CD4-positive, alpha-beta T cell treated with Interferon gamma for 1 hour (primary cell): ENCODE measurements at places on chromosomes 12 and 14.
A peak's percentile ranks its signal among the peaks of the same experiment; 100 is the strongest.

DNA sequence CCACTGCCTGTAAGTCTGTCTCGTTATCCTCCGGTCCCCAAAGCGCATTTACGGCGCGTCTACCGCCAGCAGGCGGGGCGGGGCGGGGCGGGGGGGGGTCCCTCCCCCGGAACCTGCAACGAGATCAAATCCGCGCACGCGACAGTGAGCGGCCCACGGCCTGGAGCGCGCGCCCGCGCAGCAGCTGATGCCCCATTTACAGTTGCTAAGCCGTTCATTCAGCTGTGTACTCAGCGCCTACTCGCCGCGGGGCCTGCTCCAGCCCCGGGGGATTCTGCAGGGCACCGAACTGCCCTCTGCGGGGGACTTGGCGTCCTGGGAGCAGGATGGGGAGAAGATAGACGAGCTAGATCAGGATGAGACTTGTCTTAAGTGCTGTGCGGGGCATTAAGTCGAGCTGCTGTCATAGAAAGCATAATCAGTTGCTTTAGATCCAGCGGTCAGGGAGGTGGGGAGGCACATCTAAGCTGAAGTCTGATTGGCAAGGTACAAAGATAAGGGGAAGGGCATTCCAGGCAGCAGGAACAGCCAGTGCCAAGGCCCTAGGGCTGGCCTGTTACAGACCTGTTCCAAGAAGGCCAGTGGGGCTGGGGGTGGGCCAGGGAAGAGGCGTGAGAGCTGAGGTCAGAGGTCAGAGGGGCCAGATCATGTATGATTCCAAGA lies 1.4 kb upstream of the CCDC85C start:
- DNase-seq = peak; percentile 81

DNA sequence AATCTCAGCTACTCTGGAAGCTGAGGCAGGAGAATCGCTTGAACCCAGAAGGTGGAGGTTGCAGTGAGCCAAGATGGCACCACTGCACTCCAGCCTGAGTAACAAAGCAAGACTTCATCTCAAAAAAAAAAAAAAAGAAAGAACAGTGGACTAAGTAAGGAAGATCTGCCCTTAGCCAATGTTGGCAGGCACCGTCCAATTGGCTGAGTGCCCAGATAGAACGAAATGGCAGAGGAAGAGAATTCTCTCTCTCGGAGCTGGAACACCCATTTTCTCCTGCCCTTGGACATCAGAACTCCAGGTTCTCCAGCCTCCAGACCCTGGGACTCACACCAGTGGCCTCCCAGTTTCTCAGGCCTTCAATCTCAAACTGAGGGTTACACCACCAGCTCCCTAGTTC lies 49.9 kb downstream of the ESR2 start:
- DNase-seq = no peak

DNA sequence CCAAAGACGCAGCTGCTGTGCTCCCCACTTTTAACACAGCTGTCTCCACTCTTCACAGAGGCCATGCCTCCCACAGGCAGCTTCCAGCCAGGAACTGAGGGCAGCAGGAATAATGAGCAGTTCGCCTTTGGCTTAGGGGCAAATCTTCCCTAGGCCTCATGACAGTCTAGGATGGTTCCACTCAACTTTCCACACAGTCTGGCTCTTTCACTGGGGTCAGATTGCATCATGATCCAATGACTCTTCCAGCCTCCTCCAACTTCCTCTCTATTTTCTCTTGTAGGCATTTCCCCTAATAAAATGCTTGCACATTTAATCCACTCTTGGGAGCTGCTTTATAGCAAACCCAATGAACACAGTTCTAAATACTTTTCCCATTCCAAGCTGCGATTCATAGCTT lies 271.6 kb upstream of the ATP2B1 start:
- DNase-seq = no peak

DNA sequence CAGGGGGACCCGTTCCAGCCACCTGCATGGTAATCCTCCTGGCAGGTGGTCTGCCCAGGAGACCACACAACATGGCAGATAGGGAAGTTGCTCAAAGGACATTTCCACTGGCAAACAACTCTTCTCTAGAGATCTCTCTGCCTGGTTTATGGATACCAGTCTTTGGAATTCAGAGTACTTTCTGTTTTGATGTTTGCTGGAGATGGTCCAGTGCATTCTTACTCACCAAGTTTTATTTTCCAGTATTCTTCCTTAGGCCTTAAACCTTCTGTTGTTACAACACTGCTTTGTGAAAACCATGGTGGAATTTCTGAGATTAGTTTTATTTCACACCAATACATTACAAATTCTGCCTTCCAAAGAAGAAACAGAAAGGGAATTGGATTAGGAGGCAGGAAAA lies 428.3 kb downstream of the FUT8 start:
- no peak for DNase-seq
